ENCODE measurements at places on chromosomes 3 and 15.
A peak's percentile ranks its signal among the peaks of the same experiment; 100 is the strongest.

DNA sequence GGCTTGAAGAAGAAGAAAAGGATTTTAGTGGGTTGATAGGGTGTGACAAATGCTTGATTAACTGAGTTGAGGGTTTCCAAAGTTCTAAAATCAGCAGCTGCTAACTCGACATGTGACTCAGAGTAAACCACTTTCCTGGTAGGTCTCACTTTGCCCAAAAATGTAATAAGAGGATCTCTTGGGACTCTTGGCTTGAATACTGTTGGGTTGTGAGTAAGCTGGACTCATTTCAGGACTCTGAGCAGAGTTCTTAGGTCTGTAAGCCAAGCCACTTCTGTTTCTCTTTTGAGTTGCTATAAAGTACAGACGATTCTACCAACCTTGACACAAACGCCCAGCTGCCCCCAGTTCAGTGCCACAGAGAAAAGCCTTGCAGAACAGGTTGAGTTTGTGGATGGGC is 241.1 kb downstream of the ZNF621 start:
- no peak for DNase-seq

DNA sequence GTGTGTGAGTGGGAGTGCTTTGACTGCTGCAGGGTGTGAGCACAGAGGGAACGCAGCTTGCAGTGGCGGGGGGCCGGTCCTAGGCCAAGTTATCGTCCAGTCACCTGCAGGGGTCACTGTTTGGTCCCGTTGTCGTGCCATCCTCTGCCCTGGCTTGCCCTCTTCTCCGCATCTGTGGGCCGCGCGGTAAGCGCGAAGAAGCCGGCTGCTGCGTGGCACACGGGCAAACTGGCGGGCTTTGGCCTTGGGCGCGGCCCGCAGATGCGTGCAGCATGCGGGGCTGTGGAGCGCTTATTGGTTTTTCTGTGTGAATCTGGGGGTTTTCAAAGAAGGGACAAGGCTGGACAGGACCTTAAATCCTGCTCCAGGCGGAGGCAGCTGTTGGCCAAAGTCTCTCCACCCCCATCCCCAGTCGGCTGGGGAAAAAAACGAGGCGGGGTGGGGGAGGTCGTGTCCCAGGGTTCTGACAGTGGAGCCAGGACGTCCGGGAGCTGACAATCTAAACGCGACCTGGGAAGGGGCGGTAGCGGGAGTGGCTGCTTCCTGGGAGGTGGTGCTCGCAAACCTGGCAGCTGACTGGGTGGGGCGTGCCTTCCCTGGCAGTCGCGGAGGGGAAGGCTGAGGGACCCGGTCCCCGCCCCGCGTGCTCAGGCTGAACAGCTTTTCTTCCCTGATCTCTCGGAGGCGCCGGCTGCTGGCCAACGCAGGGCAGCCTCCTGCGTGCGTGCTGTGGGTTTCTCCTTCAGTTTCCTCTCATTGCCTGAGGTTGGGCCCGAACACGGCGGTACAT is 39.7 kb upstream of the VEPH1 start:
- DNase-seq = peak; percentile 88

- DNase-seq = no peak
Observed at GRCh38 chr3:119194237-119195150, 21.1 kb downstream of the UPK1B start.

DNA sequence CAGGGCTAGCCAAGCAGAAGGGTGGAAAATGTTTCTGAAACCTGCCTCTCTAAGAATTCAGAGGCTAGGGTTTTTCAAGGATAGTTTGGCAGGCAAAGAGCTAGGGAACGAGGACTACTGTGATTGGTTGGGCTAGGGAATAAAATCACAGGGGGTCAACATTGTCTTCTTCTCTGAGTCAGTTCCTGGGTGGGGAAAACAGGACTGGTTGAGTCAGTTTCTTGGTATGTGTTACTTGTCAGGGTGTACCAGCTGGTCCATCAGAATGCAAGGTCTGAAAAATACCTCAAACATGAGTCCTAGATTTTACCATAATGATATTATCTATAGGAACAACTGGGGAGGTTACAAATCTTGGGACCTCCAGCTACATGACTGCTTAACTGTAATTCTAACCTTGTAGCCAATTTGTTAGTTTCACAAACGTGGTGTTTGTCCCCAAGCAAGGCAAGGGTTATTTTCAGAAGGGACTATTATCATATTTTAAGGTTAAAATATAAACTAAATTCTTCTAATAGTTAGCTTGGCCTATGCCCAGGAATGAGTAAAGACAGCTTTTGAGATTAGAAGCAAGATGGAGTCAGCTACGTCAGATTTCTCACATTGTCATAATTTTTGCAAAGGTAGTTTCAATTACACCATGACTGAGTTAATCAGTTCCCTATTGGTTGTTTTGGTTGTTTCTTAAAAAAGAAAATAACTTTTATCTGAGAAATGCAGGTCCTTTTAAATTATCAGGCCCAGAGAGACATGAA is 231.5 kb downstream of the ALCAM start:
- DNase-seq = no peak
